ENCODE measurements at places on chromosomes 1 and 21.
A peak's percentile ranks its signal among the peaks of the same experiment; 100 is the strongest.

GRCh38 chr1:145747398-145748247 lies 28.3 kb downstream of the CD160 start:
- DNase-seq: no peak

DNA sequence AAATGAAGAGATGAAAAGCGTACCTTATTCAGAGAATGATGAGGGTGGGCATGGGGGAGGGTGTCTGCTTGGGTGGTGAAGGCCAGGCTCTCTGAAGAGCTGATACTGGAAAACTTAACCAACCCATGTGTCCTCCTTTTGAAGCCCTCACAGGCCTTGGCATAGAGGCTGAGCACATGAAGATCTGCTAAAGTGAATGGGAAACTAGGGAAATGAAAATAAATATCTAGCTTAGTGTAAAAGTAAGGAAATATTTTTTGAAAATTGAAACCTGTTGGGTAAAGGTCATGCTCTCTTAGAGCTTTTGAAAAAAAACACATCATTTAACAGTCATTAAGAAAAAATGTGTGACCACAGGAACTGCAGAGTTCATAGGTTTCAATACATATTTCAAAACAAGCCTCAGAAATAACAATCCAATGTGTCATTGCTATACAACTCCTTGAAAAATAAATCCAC lies 40.5 kb upstream of the RALGPS2 start:
- no peak for DNase-seq

DNA sequence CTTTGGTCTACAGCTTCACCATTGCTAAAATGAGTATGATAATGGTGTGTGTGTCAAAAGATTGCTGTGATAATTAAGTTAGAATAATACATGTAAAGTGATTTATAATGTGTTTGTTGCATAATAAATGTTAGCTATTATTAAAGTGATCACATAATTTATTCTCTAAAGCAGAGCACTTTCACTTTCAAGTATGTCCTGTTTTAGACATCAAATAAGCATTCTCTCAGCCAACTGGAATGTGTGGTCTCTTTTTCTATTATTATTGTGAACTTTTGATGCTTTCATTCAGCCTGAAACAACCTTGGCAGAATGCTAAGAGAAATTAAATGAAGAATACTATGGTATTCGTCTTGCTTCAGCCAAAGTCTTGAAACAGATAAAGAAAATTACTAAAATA lies 102.8 kb upstream of the COL11A1 start:
- DNase-seq: no peak

GRCh38 chr1:61756773-61757172 lies 14.5 kb downstream of the PATJ start:
- no peak for DNase-seq

DNA sequence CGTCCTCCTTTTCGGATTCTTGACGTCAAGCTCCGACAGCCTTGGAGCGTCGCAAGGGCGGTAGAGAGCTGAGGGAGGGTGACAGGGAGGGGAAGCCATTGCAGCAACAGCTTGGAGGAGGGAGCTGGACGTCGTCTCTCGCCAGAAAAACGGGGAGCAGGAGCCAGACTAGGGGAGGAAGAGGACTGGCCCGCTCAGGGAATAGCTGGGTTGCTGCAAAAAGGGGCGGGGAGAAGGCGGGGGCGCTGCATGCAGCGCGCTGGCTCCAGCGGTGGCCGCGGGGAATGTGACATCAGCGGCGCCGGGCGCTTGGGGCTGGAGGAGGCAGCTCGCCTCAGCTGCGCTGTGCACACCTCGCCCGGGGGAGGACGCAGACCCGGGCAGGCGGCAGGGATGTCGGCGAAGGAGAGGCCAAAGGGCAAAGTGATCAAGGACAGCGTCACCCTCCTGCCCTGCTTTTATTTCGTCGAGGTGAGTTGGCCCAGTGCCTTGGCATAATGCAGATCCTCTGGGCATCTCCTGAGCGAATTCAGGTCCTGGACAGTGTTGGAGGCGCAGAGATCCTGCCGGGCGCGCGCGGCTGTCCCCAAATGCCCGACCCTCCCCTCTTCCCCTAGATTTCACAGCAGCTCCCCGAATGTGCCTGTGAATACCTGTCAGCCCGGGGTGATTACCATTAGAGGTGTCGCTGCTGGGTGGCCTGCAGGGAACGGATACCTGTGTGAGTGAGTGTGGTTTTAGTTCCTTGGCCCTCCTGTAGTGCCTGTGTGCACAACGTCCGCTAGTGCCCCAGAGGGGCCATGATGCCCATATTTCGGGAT lies at the start of gene PLPPR4:
PLPPR4 (plus strand) TSS at position 292 of the 821 bp plus-strand sequence; CDS start at position 394, 102 bp downstream.
- DNase-seq: peak; percentile 63

DNA sequence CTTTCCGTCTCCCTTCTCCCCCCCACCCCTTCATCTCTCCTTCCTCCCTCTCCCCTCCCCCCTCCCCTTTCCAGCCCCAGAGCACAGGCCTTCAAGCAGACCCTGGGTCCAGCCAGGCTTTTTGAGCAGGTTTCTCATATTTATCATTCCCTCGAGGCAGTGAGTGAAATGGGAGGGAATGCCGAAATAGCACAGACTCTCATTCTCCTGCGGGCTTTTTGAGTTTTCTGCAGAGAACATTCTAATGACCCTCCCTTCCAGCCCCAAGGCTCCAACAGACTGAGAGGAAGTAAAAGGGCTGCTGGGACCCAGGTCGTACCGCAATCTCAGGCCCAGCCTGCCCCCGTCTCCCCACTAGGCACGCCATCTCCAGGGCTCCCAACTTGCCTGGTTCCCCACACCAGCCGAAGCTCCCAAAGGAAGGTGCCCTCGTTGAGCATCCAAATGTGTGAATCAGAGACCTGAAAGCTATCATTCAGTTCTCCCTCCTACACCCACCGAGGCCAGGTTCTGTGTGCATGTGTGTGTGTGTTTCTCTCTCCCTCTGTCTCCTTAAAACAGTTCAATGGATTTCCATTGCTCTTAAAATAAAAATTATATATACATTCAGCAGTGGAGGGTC lies 22.3 kb downstream of the ACTA1 start:
- DNase-seq: no peak
